Germinal center (tissue), 1 donor: ENCODE measurements at places on chromosomes 11 and 22.

- no peak for DNase-seq
Measured at GRCh38 chr11:104043678-104044239, 7.3 kb downstream of the DDI1 start.

GRCh38 chr11:3745161-3745560 is 52.2 kb downstream of the NUP98 start:
- no peak for DNase-seq

DNA sequence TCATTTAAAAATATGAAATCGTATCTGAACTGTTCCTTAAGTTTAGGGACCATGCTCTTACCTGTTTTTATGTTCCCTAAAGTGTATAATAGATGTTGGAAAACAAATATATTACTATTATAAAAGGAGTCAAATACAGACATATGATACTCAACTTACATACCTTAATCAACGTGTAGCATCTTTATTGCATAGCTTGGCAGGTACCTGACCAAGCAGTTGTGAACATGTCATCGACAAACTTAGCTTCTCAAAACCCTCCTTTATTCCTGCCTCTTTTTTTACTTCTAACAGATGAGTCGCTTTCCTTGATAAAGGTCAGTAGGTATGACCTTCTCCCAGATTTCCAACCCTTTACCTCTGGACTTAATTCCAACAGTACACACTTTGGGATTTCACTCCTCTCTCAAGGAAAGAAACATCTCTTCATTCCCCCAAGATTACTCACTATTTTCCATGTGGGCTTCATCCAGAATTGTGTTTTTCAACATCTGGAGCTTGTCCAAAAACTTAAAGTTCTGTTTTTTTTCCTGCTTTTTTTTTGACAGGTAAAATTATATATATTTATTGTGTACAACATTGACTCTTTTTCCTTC is 11.9 kb downstream of the HIPK3 start:
- no peak for DNase-seq

GRCh38 chr11:94020777-94021481 is at the start of gene HEPHL1:
HEPHL1 (plus strand) TSS chr11:94021354; CDS start chr11:94021369, 15 bp downstream.
- no peak for DNase-seq

DNA sequence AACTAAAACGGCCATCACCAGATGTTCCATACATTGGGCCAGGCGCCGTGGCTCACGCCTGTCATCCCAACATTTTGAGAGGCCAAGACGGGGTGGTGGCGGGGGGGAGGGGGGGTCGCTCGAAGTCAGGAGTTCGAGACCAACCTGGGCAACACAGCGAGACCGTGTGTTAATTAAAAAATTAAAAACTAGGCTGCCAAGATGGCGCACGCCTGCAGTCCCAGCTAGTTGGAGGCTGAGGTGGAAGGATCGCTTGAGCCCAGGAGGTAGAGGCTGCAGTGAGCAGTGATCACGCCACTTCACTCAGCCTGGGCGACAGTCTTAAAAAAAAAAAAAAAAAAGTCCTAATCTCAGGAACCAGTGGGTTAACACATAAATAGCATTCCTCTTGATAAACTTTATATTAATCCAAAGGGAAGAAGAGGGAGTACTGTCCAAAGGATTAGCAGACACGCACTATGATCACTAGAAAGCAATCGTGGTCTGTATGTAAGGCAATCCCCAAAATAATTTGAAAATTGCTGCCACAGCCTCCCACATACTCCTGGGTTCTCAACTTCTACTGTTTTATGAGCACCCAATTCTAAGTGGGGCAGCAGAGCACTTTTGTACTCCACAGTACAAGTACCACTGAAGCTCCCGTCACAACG is 604 bp downstream of the PUS3 start:
- DNase-seq, result no peak

DNA sequence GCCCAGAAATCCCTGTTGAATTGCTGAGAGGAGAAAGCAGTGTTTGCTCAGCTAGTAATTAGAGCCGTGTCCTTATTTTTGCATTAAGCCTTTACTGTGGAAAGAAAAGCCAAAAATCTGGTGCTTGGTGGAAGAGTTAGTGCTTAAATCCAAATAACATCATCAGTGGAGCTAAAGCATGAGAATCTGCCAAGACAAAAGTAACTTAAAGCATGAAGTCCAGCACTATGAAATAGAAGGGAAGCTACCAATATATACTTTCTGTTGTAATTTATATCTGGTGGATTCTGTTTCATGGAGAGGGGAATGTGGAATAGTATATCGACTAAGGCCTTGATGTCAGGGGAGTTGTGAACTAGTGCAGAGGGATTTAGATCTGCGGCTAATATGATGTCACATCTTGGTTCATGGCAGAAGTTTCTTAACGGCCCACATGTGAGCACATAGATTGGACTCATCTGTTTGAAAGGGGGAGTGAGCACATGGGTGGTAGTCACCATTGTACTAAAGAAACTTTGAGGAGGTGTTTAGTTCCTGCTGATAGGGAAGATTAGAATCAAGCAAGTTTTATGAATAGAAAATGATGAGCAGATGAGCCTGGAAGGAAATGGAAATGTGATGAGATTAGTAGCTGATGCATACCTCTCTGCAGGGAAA is 224.4 kb upstream of the MTNR1B start:
- no peak for DNase-seq

DNA sequence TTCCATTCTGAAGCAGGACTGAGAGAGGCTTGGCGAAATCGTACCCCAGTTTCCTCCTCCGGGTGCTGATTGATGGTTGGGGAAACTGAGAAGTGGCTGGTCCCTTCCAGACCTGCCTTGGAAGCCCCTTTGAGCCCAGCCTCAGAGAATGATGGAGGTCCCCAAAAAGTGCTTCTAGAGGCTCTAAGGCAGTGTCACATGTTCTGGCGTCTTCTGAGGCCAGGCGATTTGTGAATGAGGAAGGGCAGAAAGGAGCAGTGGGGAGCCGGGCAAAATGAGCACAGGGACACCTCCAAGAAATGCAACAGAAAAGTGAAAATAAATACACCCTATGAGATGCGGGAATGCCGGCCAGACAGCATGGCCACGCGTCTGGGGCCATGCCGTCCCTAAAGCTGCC is 1.0 kb upstream of the LIF start:
- no peak for DNase-seq

DNA sequence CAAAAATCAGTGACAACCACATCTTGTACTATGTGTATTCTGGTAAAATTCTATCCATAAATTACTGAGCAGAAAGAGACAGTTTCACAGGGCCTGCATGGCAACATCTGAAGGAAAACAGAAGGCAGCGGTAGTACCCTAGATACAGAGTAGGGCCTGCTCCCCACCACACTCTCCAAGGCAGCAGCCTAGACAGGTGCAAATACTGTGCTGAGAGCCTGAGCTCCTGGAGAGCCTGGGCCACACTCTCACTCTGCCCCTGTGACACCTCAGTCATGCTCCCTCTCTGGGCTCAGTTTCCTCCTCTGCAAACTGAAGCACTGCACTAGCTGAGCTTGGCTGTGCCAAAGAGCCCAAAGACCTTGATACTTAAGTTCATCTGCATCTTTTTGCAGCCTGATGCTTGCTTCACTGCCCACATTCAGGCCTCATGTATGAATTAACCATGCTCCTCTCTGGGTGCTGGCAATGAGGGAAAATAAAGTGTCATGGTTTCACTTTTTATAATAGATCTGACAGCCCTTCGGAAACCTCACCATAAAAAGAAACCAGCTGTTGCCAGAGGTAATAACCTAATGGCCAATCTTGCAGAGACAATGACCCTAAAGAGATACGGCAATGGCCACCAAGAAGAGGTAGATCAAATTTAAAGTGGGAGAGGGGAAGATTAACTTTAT is 104.7 kb downstream of the PLEKHA7 start:
- no peak for DNase-seq

DNA sequence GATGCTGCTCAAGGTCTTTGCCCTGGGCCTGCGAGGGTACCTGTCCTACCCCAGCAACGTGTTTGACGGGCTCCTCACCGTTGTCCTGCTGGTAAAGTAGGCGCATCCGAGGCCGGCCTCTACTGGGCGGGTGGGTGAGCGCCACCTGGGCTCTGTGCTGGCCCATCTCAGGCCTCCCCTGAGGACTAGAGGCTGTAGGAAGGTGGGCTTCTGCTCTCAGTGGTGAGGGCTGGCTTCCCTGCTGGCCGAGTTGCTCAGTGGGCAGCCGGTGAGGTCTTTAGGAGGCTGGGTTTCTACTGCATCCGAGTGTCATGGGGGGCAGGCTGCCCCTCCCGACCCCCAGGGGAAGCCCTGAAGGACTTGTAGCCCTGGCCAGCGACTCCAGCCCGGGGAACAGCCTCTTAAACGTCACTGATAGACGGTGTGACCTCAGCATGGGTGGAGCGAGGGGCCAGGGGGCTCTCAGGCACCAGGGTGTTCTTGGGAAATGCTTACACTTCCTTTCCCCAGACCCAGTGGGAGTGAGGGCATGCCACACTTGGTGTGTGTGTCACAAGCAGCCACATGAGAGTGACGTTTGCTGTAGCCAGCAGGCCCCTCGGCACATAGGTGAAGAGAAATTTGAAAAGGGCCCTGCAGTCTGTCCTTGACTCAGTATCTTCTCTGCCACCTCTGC is 30.3 kb downstream of the TPCN2 start:
- DNase-seq, result no peak

- DNase-seq, result no peak
Measured at GRCh38 chr11:71178076-71178475, 74.3 kb downstream of the SHANK2 start.
